T-helper 1 cell (primary cell): ENCODE measurements at places on chromosomes 7 and 10.

GRCh38 chr7:113635492-113635891, 283.3 kb downstream of the PPP1R3A start:
- DNase-seq: no peak

DNA sequence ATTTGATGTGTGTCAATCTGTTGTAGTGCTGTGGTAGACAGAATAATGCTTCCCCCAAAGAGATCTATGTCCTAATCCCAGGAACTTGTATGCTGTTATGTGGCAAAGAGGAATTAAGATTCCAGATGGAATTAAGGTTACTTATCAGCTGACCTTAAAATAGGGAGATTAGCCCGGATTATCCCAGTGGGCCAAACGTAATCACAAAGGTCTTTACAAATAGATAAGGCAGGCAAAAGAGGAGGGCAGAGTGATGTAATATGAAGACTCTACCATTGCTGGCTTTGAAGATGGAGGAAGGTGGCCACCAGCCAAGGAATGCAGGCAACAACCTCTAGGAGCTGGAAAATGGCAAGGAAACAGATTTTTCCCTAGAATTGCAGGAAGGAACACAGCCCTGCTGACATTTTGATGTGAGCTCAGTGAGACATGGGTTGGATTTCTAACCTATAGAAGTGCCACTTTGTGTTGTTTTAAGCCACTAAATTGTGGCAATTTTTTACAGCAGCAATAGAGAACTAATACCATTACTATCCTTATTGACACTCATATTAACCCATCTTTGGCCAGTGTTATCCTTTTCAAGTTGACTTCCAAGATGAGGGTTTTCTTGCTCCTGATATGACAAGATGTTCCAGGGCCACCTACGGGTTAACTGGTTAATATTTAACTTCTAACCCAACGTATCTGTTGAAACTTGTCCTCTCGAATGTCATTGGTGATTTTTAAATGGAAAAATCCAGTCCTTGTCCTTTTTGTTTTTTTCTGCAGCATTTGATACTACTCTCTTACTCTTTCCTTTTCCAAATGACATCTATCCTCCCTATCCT, 29.3 kb downstream of the CYCS start:
- no peak for DNase-seq

DNA sequence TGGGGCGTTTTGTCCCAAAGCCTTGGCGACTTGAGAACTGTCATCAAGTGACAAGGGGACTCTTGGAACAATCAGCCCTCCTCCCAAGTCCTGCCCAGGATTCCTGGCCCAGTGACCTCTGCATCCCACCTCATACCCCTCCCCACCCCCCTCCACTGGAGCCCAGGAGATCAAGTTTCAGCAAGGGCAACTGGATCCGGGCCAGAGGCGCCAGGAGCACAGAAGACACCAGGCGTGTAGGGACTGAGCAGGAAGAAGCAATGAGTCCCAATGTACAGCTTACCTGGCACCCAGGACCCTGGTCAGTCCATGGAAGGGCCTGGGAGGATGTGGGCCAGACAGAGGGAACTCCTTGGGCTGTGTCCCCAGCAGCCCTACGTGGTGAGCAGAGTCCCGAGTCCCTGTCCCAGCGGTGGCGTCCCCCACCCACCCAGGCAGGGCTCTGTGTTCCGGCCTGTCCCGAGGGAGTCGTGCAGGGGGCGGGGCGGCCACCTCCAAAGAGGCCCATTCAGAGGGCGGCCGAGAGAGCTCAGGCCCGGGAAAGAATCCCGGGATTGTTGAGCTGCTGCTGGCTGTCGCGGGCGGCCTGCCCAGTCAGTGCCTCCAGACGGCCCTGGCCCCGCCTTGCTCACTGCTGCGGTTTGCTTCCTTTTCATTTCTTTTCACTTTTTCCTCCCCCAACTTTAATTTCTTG, 254.1 kb downstream of the TNS3 start:
- no peak for DNase-seq

- DNase-seq: no peak
Observed at GRCh38 chr7:99137411-99138180, 6.3 kb downstream of the SMURF1 start.

GRCh38 chr7:220151-220841, 27.9 kb downstream of the FAM20C start:
- no peak for DNase-seq

DNA sequence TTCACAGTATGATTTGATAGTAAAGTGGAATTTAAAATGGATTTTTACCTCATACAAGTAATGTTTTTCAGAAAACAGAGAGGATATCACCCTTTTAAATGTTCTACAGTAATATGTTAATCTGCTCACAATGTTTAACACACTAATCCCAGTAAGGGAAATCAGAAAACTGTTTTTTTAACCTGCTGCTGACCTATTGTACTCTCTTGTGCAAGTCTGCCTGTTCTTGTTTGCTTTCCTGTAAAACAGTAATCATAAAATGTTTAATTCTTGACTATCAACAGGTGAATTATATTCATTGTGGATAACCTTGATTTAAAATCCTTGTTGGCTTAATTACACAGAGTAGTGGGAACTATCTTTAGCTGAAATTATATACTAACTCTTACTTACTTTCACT, 126.4 kb downstream of the GNAT3 start:
- no peak for DNase-seq

DNA sequence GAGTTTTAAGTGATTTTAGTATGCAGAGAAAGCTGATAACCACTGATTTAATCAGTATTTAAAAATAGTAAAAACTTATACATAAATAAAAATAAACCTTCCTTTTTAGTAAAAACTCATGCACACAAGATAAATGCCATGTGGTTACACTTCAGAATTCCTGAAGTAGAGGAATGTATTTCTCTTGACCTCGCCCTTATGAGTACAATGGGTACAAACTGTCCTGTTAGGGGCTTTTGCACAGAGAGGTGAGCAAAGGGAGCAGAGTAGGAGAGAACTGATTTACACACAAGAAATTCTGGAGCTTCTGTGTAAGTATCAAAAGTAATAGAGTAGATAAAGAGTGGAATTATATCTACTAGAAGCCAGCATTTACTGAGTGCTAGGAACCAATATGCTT, 279.6 kb downstream of the PPP1R3A start:
- no peak for DNase-seq

DNA sequence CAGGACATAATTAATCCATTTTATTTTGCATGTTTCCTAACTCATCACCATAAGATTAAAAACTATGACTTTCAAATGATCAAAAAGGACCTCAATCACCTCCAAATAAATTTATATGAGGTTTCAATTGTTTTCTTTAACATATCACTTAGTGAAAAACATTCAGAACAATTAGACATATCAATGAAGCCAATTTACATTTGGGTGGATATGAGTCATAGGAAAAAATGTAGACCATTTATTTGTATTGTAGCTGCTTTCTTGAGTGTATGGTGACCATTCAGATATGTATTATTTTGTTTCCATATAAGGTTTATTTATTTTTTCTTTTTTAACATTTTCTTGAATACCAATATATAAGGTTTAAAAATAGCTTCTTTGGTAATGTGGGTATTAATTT, 13.3 kb upstream of the EXOC6 start:
- DNase-seq: no peak

- no peak for DNase-seq
Observed at GRCh38 chr7:130879191-130879590, 145.2 kb upstream of the KLF14 start.

DNA sequence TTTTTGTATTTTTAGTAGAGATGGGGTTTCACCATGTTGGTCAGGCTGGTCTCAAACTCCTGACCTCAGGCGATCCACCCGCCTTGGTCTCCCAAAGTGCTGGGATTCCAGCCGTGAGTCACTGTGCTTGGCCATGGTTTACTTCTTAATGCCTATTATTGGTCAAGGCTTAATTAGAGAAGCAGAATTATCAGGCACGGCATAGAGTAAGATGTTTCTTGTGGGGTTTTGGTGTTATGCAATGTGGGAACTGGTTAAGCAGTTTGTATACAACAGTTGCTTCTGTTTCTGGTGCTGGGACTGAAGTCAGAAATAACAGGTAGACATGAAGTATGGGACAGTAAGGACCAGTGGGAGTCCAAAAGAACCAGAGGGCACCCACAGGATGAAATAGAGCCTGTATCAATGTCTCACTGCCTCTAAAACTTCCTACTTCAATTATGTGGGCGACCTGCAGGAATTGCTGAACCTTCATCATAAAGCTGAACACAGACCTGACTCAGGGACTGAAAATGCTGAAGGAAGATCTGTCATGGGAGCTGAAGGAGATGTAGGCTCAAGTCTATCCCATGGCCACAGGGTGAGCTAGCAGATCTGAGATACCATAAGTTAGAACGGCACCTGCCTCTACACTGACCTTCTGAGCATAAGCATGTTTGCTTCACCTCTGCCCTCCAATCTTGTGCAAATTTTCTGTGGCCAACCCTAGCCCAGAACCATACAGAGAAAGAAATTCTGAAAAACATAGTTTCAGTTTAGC, 38.3 kb upstream of the VCL start:
- no peak for DNase-seq
